ENCODE measurements at places on chromosomes 2 and 18. TPM values are rescaled to one million over a fixed set of nuclear protein-coding genes. Genes with fewer than 3 reads are reported as not detected.

The UGT1A5 gene
- not detected for polyA plus RNA-seq

The CAPN14 gene
- 0.13 TPM for polyA plus RNA-seq

DNA sequence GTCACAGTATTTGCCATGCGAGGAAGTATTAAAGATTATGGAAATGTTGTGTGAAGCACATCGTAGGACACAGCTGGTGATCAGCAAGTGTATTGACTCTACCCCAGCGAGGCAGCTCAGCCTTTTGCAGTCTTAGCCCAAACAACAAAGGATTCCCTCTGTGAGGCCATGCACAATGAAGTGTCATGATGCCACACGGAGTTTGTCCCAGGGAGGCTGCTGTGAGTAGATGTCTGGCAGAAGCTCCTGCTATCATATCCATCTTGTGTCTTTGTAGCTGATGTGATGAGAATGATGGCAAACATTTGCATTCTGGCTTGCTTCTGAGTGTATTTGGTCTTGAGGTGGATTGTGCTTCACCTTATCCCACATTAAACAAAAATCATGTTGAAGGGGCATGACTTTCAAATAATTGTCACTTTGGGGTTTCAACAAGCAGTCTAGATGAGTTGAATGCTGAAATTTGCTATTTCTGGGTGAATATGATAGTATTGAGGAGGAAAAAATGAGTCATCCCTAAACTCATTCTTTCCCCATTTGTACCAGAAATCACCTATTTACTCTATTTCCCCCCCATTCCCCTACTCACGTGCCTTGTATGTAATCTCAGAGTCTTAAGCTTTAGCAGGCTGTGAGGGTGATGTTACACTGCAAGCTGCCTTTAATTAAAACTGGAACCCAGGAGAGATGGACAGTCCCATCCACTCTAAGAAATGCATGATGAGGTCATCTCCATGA is 273.5 kb downstream of the RNF144A start:
- no peak for DNase-seq

- DNase-seq: no peak
Observed at GRCh38 chr2:180578441-180578840, 402.0 kb upstream of the UBE2E3 start.

DNA sequence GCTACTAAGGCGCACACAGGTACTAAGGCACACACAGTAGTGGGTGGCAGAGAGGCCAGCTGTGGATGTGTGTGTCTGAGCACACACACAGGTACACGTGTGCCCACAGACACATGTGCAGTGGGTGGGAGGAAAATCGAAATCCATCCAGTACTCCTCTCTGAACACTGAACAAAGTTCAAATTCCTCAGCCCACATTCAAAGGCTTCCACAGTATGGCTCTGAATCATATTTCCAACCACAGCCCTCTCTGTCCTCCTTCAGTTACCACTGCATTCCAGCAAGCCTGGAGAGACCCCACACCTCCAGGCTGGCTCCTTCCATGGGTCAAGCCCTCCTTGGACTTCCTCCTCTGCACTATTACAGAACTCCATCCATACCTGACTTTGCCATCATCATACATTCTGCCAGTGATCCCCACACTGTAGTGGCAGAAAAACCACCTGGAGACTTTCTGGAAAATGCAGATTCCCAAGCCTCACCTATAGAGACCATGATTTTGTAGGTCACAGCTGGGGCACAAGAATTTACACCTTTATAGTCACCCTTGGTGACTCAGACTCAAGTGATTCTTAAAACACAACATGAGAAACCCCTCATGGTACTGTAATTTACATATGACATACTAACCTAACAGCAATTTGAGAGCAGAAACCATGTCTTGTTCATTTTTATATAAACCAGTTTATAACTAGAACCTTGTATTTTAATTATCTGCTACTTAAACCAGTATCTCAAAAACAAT is 31.4 kb downstream of the EPG5 start:
- no peak for DNase-seq

DNA sequence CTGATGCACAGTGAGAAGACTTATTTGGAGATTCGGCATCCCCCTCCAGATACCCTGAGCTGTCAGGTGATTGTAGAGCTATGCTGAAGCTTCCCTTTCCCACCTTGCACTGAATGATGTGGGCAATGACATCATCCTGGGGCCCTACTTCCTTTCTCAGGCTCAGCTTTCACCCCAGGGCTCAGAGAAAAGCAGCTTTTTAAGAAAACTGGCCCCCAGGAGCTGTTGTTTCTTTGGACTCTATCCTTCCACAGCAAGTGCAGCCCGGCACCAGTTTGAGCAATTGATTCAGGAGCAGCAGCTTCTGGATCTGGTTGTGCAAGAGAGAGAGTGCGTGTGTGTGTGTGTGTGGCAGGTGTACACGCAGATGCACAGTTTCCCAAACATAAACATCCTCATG is 251.3 kb downstream of the ANAPC1 start:
- no peak for DNase-seq

DNA sequence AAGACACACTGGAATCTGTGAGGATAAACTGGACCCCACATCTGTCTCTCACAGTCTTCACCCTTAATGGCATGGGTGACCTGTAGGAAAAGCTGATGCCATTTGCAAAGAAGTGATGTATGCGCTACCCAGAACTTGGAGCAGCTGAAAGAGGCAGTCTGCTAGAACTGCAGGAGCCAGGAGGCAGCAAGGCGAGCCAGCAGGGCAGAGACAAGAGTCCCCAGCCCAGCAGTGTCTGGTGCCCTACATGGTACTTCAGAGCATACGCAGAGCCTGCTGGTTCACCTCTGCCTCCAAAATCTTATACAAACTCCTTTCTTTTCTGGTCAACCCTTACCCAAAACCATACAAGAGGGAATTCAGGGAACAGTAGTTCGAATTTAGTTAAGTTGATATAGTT is 683.1 kb upstream of the RAB6C start:
- no peak for DNase-seq

GRCh38 chr2:46982351-46983064 is 66.9 kb upstream of the MCFD2 start:
- no peak for DNase-seq

GRCh38 chr2:45156605-45157004 is 147.4 kb upstream of the SIX2 start:
- DNase-seq: no peak

The NAGK gene
- 75.4 TPM for polyA plus RNA-seq

- no peak for DNase-seq
Observed at GRCh38 chr18:34864836-34865497, 154.9 kb downstream of the DTNA start.

- no peak for DNase-seq
Observed at GRCh38 chr2:41498781-41499180, 549.0 kb upstream of the PKDCC start.

DNA sequence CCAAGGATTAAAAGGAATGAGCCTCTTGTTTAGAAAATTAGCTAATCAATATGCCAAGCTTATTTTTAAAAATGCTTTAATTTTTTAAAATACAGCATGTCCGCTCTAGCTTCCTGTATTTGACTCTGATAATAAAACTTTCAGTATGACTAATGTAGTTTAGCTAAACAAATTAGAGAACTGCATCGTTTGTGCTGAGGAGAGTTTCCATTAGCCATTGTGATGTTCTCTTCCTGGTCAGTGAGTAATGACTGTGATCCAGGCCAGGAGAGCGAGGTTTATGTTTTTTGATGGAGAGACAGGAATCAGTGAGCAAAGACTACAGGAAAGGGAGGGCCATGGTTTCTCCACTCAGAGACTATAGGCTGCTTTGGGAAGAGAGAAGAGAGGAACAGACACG is 237.2 kb upstream of the ETAA1 start:
- DNase-seq: peak; percentile 18

DNA sequence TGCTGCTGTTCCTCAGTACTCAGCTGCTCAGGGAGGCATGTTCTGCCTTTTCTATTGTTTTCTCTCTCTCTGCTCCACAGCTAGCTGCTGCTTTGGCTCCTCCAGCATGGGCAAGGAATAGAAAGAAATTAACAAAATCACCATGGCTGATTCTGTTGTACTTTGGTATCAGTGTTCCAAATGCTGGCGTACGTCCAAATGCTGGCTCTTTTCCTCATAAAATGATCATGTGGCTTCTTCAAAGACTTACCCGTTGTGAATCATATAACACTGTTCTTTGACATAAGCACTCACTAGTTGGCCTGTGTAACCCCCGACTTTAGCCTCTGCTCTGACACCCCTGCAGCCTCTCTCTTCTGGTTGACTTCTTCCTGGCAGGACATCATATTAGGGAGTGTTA is 547.6 kb downstream of the CPS1 start:
- no peak for DNase-seq

The REG3A gene
- not detected for polyA plus RNA-seq

The DSG4 gene
- not detected for polyA plus RNA-seq

Data from renal cortex interstitium (tissue), 15 donors.